ENCODE measurements at places on chromosomes 7 and 10.
A peak's percentile ranks its signal among the peaks of the same experiment; 100 is the strongest.

GRCh38 chr10:88531392-88532052, 51.6 kb downstream of the RNLS start:
- no peak for DNase-seq

GRCh38 chr10:63917363-63917762, 396.2 kb downstream of the REEP3 start:
- DNase-seq = no peak

GRCh38 chr7:133570321-133570720, 317.4 kb downstream of the EXOC4 start:
- no peak for DNase-seq

DNA sequence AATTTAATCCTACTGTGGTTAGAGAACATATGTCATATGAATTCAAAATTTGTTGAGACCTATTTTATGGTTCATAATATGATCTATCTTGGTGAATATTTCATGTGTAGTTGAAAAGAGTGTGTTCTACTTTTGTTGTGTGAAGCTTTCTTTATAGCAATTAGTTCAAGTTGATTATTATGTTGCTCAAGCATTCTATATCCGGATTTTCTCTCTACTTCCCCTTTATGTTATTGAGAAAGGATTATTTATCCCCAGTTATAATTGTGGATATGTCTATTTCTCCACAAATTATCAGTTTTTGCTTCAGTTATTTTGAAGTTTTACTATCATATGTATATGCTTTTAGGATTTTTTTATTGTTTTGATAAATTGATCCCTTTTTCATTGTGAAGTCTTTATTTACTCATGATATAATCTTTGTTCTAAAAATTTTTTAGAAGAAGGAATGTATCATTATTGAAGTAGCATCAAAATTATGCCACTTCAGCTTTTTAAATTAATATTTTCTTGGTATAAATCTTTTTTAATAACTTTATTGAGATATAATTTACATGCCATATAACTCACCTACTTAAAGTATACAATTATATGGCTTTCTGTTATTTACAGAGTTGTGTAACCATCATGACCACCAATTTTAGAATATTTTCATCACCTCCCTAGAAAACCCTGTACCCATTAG, 12.0 kb upstream of the MEST start:
- DNase-seq = peak; percentile 0

Measured in GF-D8 (cell line).